ENCODE measurements at places on chromosomes 7 and 10.
A peak's percentile ranks its signal among the peaks of the same experiment; 100 is the strongest.

GRCh38 chr10:95408983-95409873 is 118.4 kb upstream of the PDLIM1 start:
- peak; percentile 67 for DNase-seq

GRCh38 chr7:68400783-68401182 is 1197.5 kb upstream of the AUTS2 start:
- no peak for DNase-seq

GRCh38 chr10:96706331-96706853 is 13.9 kb downstream of the PIK3AP1 start:
- no peak for DNase-seq

- no peak for DNase-seq
These were observed 5.8 kb upstream of the PYROXD2 start for GRCh38 chr10:98420786-98421185.

DNA sequence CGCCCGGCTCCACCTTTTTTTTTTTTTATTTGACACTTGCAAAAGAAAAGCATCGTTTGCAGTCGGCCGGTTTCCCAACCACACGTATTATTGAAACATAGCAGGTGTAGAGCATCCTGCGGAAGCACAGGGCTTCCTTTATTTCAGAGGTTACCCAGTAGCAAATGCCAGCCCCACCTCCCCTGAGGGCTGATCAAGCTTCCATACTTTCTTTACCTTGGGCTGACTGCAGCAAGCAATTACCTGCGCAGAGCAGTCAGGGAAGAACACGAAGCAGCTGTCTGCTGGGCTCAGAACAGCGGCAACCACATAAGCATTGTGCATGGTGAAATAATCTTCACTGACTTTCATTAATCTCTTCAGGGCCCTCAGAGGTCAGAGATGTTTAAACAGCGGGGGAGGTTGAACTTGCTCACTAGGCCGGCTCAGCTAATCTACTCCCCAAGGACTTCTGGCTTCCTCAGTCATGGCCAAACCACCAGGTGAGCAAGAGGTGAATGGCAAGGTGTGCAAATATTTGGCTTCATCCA is 784.7 kb upstream of the AUTS2 start:
- no peak for DNase-seq

GRCh38 chr7:140176122-140176701 is 571 bp downstream of the KDM7A start:
- no peak for DNase-seq

- no peak for DNase-seq
These were observed 130.3 kb downstream of the DIP2C start for GRCh38 chr10:558891-559766.

Measured in suprapubic skin (tissue), 4 donors.